ENCODE measurements at places on chromosomes 4 and X.

DNA sequence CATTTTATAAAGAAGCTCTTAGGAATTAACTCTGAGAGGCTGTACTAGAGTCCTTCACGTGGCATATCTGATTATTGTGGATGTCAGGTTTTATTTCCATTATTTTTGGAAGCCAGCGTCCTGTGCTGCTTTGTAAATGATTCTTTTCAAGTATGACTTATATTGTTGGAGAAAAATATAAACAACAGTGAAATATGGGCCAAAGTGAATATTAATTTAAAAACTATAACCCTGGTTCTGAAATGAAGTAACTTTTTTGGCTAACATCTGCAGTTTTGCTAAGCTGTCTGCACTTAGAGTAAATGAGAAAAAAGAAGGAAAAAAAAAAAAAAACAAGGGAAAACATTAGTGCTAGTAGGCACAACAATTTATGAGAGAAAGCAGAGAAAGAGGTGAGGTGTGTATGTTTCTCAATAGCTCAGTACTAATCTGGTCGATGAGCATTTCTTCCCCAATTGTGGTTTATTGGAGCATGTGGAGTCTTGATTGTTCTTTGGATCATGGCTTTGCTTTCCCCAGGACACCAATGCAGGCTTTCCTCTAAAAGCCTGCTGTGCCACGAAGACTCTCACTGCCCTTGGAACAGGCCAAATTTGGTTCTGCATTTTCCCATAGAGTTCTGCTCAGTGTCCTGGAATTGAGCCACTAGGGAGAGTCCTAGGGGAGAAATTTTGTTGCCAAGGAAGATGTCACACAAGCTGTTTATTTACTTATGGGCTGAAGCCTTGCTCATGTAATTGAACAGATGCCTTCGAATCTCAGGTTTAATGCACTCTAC, 273.3 kb downstream of the DKK2 start:
- no peak overlapping the region for H3K27ac ChIP-seq
- no peaks in the 10 kb centered on the region for H3K4me1 ChIP-seq
- H3K27me3 ChIP-seq = no peaks in the 10 kb centered on the region
- H3K4me3 ChIP-seq = no peak overlapping the region

DNA sequence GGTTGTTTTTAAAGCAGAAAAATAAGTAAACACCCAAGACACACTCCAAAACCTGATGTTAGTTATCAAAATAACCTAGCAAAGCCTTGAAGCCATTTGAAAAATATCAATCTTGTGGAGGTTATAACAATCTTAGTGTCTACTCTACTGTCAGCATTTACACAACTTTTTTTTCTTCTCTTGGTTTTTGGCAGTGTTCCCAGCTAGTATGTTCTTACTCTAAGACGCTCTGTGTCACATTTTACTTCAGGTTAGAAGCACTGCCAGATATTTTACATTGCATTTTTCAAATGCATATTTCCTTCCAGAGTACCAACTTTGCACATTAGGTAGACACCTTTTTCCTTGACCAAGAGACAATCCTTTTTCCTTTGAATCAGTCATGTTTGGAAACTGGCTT, 114.0 kb upstream of the INPP4B start:
- H3K27ac ChIP-seq = no peak overlapping the region
- H3K36me3 ChIP-seq = no peaks in the 10 kb centered on the region
- H3K4me1 ChIP-seq = peaks cover 4% of the 10 kb centered on the region

DNA sequence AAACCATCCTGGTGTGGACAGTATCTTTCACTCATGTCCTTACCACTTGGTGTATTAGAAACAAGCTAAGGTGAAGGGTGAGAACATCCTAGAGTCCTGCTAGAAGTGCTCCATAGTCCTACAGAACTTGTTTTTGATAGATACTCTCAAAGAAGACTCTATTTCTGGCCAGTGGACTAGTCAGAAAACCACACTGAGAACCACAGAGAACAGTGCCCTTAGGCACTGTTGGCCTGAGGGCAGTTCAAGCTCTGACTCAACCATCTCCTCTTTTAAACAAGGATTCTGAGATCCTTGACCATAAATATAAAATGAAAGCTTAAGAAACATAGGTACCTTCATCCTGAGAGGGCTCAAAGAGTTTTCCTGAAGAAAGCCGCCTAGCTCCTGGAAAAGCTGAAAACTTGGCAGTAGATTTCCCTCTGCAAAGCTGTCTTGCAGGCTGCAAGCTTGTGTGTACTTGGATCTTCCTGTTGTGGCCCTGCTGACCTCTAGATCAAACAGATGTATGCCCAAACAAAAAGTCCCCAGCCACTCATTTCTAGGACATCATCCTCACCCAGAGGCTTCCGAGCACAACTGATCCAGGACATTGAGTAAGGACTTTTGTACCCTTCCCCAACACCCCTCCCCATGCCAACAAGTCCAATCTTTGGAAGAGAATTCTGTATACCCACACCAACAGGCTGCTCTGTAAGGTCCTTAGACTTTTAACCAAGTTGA, 111.6 kb upstream of the CXCL13 start:
- no peak for DNase-seq
- no peaks in the 10 kb centered on the region for H3K4me1 ChIP-seq
- no peaks in the 10 kb centered on the region for H3K36me3 ChIP-seq

GRCh38 chr4:53380221-53380620, 2.8 kb downstream of the FIP1L1 start:
- H3K36me3 ChIP-seq = peaks cover 27% of the 10 kb centered on the region
- no peak for DNase-seq
- no peak overlapping the region for H3K4me3 ChIP-seq

DNA sequence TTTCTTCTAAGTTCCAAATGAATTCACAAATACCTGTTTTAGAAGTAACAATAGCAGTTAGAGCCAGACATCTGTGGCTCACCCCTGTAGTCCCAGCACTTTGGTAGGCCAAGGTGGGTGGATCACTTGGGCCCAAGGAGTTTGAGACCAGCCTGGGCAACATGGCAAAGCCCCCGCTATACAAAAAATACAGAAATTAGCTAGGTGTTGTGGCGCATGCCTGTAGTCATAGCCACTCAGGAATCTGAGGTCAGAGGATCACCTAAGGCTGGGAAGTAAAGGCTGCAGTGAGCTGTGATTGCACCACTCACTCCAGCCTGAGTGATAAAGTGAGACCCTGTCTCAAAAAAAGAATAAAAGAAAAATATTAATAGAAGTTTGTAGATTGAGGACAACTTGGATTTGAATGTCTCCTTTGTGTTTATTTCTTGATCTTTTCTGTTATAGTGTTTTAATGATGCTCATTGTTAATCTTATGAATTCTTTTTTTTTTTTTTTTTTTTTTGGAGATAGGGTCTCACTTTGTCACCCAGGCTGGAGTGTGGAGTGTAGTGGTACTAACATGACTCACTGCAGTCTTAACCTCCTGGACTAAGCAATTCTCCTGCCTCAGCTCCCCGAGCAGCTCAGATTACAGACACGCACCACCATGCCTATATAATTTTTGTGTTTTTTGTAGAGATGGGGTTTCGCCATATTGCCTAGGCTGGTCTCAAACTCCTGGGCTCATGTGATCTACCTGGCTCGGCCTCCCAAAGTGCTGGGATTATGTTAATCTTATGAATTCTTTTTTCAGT, 30.7 kb upstream of the RAPGEF2 start:
- no peaks in the 10 kb centered on the region for H3K27me3 ChIP-seq
- no peak overlapping the region for H3K4me3 ChIP-seq
- H3K4me1 ChIP-seq = no peaks in the 10 kb centered on the region

GRCh38 chrX:41022566-41022965, 62.7 kb upstream of the USP9X start:
- no peak overlapping the region for H3K27ac ChIP-seq
- no peak overlapping the region for H3K4me3 ChIP-seq
- no peak for DNase-seq
- no peaks in the 10 kb centered on the region for H3K4me1 ChIP-seq
- H3K27me3 ChIP-seq = peaks cover 18% of the 10 kb centered on the region

Measured in left lung (tissue), 14 donors.